ENCODE measurements at places on chromosomes 12 and 14. TPM values are rescaled to one million over a fixed set of nuclear protein-coding genes. Genes with fewer than 3 reads are reported as not detected.

DNA sequence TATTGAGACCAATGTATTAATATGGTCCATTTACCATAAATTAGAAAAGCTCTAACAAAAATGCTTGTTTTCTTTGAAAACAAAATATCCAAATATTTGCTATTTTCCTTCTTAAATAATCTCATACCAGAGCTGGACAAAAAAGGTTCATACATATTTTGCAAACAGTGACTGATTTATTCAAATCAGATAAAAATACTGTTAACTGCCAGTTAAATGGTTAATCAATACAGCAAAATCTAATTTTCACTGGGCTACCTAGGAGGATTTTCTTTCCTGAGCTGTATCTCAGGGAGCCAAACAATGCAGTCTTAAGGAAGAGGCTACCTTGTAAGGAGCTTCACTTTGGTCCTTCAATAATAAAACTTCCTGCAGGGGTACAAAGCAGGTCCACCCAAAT is 2.0 kb downstream of the FERMT2 start:
- no peaks in the 10 kb centered on the region for H3K27me3 ChIP-seq
- no peak overlapping the region for H3K27ac ChIP-seq
- peaks cover 3% of the 10 kb centered on the region for H3K4me1 ChIP-seq
- DNase-seq = no peak
- H3K4me3 ChIP-seq = peak overlapping the region; percentile 98

DNA sequence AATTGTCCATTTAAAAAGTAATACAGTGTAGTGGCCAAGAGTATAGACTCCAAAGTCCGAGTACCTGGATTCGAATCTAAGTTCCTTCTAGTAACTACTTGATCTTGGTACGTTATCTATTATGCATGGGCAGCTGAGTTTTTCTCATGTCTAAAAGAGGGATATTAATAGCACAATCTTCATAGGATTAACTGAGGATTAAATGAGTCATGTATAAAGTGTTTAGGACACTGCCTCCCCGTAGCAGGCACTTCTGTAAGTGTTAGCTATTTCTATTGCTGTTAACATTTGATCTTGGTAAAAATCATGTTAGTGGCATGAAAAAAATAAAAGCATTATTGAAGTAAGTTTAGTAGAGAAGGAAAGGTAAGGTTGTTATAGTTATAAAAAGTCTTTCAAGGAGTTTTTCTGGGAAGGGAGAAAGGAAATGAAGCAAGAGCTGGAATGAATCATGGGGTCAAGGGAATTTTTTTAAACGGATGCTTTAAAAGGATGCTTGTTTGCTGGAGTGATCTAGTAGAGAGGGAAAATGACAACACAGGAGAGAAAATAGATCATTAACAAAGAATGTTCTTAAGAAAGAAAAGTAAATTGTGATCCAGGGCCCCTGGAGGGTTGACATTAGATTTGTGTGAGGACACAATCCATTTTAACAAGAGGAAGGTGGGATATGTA is 502.2 kb upstream of the USP15 start:
- no peak overlapping the region for H3K4me3 ChIP-seq
- no peaks in the 10 kb centered on the region for H3K27me3 ChIP-seq
- no peaks in the 10 kb centered on the region for H3K36me3 ChIP-seq
- DNase-seq = no peak
- H3K27ac ChIP-seq = peak overlapping the region; percentile 76
- no peaks in the 10 kb centered on the region for H3K4me1 ChIP-seq

UNC79 gene
- 0.21 TPM for total RNA-seq

DNA sequence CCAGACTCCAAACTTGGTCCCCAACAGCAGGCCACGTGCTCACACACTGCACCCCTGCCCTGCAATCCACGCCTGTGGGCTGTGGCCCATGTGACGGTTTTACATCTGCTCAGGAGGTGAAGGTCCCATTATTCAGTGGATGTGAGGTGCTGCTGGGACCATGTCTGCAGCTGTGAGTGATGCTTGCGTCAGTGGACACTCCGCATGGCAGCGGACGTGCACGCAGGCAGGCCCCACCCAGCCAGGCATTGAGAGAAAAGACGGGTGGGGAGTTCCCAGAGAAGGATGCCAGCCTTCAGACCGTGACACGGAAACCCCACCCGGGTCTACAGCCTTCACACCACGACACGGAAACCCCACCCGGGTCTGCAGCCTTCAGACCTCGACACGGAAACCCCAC is 67.6 kb downstream of the NOC4L start:
- H3K27ac ChIP-seq = no peak overlapping the region
- H3K4me3 ChIP-seq = no peak overlapping the region
- H3K36me3 ChIP-seq = no peaks in the 10 kb centered on the region
- no peaks in the 10 kb centered on the region for H3K4me1 ChIP-seq
- no peaks in the 10 kb centered on the region for H3K27me3 ChIP-seq

GRCh38 chr12:52258335-52258901 is 16.0 kb upstream of the KRT86 start:
- H3K27ac ChIP-seq = no peak overlapping the region
- no peaks in the 10 kb centered on the region for H3K4me1 ChIP-seq
- no peaks in the 10 kb centered on the region for H3K27me3 ChIP-seq
- no peak overlapping the region for H3K4me3 ChIP-seq
- DNase-seq = peak; percentile 84

DNA sequence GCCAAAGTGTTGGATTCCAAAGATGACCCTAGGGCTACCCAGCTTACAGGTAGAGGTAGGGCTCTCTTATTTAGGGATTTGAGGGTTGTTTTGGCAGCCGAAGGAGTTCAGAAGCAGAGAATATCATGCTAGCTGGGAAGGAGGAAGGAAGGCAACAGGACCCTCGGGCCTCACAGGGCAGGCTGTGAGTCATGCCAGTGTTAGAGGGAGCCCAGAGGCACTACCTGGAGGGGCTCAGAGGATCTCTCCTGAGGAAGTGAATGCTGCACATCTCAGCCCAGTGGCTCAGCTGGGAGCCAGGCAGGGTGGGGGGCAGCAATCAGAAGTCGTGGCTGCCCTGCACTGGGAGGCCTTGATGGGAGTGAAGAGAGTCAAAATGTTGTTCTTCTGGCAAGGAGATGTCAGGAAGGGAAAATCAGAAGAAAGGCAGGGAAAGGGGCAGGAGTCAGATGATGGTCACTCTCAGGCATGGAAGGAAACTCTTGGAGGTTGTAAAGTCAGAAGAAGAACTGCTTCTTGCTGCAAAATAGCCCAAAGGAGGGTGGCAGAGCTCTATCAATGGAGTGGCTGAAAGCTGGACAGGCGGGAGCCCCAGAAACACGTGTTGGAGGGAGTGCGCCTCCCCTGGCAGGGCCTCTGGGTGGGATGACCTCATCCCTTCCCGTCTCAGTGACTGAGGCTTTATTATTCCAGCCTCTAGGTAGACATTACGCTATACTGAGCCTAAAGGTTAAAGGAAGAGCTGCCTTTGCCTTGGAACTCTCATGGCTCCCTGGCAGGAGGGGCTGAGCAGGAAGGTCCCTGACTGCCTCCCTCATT is 141.3 kb downstream of the SMOC1 start:
- no peaks in the 10 kb centered on the region for H3K4me1 ChIP-seq
- no peak overlapping the region for H3K27ac ChIP-seq
- no peak for DNase-seq
- no peaks in the 10 kb centered on the region for H3K36me3 ChIP-seq

IFNG gene
- not detected for total RNA-seq

DNA sequence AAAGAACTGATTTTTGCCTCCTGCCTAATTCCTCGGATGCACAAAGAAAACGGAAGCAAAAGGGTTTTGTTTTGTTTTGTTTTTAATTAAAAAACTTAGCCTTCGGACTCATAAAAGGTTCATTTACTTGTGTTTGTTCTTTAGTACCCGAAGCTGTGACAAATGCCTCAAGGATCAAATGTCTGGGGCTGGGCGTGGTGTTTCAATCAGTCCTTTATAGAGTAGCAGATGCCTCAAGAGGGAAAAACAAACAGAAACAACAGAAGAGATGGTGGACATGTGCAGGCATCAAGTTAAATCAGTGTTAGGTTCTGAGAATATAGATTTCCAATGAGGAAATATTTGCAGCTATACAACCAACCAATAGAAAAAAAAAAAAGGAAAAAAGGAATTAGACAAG is 1.6 kb upstream of the WIF1 start:
- no peaks in the 10 kb centered on the region for H3K4me1 ChIP-seq
- no peak overlapping the region for H3K27ac ChIP-seq
- DNase-seq = no peak
- no peak overlapping the region for H3K4me3 ChIP-seq
- H3K36me3 ChIP-seq = no peaks in the 10 kb centered on the region
- no peaks in the 10 kb centered on the region for H3K27me3 ChIP-seq

DNA sequence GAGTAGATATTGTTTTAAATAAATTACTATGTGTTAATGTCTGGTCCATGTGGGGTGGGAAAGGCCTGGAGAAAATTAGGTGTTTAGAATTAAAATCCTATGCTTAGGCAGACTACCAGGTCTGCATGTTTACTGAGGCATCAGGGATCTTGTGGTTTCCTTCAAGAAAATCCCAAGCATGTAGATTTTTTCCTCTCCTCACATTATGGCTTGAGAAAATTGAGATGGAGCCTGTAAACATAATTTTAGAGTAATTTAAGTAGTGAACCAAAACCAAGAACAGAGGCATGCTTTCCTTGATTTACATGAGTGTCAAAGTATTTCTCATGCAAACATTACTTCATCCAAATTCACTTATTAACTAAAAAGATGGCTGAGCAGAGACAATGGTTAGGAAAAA is 823.7 kb downstream of the AACS start:
- H3K4me1 ChIP-seq = peaks cover 4% of the 10 kb centered on the region
- H3K36me3 ChIP-seq = no peaks in the 10 kb centered on the region
- H3K27ac ChIP-seq = no peak overlapping the region
- no peaks in the 10 kb centered on the region for H3K27me3 ChIP-seq
- H3K4me3 ChIP-seq = no peak overlapping the region

- H3K4me1 ChIP-seq = no peaks in the 10 kb centered on the region
- H3K27me3 ChIP-seq = no peaks in the 10 kb centered on the region
- DNase-seq = no peak
Measured at GRCh38 chr12:130879212-130879686, 7.4 kb downstream of the RAN start.

CD4 gene
- total RNA-seq = 20.1 TPM

- H3K27ac ChIP-seq = no peak overlapping the region
- DNase-seq = no peak
- no peaks in the 10 kb centered on the region for H3K27me3 ChIP-seq
Measured at GRCh38 chr12:67211029-67211428, 58.1 kb upstream of the CAND1 start.

Measured in aorta (tissue), 5 donors.